IMR-90 (cell line): ENCODE measurements at places on chromosomes 2 and 18.
A peak's percentile ranks its signal among the peaks of the same experiment; 100 is the strongest.

GRCh38 chr18:45621061-45621511 lies 5.8 kb downstream of the SLC14A2 start:
- DNase-seq: peak; percentile 44

DNA sequence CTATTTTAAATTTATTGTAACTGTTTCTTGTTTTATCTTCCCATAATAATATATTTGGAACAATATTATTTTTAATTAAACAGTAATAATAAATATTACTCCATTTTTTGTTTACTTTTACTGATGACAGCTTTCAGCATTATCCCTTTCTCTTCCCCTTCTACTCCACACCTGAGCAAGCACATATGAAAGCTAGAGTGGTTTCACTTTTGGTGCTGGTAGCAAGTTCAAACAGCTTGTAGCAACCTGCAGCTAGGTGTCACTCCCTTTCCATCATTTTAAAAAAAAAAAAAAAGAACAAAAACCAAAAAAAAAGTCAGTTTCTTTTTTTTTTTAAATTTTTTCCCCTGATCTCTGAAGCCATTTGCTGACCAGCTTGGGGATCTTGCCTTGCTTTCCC lies 801.8 kb downstream of the CCDC85A start:
- DNase-seq: no peak

GRCh38 chr2:158921599-158922408 lies 46.6 kb upstream of the TANC1 start:
- DNase-seq: no peak

GRCh38 chr2:220744861-220745260 lies 827.2 kb downstream of the EPHA4 start:
- DNase-seq: peak; percentile 52

DNA sequence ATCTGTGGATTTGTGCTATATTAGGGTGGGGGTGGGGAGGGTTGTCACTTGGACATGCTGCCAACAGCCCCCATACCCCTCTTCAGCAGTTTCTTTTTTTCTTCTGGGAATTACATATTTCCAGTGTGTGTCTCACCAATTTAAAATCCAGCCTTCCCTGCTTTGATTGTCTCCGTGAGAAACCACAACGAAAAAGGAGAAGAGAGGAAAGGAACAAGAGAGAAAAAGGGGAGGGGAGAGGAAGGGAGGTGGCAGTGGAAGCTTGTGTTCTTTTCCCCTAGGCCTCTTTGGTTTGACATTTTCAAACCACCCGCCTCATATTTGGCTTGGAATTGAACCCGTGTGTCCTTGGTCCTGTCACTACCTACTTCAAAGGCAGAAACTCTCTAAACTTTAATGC lies 860 bp downstream of the CTNNA2 start:
- no peak for DNase-seq

GRCh38 chr2:124257120-124257519 lies 232.0 kb downstream of the CNTNAP5 start:
- no peak for DNase-seq
